ENCODE measurements at places on chromosomes 13 and 19.

DNA sequence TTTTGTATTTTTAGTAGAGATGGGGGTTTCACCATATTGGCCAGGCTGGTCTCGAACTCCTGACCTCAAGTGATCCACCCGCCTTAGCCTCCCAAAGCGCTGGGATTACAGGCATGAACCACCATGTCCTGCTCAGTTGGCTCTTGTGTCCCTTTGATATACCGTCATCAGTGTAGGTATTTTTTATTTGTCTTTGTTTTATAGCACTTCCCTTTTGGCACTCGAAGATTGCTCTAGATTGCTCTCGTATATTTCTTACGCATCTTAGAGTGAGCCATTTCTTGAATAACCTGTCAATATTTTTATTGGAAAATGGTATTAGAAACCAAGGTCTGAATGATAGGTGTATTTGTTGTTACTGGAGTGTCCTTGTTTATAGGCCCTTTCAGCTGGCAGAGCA, 9.4 kb downstream of the SETDB2 start:
- no peak for DNase-seq

DNA sequence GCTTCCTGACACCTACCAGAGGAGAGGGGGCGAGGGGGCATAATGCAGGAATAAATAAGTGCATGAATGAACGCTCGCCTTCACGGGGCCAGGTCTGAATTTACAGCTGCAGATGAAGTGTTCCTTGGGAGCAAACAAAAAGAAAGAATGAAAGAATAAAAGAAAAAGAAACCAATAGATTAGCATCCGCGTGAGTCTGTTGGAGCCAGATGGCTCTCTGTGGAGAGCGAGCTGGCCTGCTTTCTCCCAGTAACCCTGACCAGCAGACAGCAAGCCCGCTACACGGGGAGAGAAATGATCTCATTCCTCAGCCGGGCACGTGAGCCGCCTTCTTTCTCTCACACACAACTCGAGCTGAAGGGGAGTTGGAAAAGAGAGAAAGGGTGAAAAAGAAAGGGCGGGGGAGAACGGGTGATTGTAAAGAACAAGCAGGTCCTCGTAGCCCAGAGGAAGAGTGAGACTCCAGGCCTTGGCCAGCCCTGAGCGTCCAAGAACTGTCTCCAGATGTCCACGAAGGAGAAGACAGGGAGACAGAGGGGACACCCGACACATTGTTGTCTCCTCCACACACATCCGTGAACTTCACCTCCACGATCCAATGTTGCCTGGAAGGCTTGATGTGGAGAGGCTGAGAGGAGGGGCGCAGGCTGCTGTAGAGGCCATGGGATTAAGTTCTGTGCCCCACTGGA, 81.4 kb downstream of the RNASEH2B start:
- no peak for DNase-seq

- DNase-seq: peak; percentile 79
These were observed 11.0 kb downstream of the FUZ start for GRCh38 chr19:49801966-49802661.

- no peak for DNase-seq
These were observed 17.3 kb downstream of the CKM start for GRCh38 chr19:45305421-45305820.

GRCh38 chr13:32051156-32051555, 19.6 kb downstream of the FRY start:
- no peak for DNase-seq

DNA sequence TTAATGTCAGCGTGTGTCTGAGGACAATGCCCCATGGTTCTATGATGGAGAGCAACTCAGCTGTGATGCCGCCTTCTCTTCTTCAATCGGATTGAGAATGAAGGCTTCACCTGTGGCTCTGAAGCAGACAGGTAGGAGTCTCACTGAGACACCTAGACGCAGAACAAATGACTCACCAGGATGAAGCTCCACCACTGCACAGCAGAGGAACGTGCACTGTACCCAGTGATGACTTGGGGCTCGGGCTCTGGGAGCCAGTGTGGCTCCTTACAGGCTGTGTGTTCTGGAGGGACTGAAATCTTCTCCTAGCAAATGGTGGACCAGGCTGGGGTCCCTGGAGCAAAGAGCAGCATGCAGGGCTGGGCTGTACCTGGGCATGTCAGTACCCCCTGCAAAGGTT, 44.0 kb downstream of the CCDC70 start:
- DNase-seq: no peak

DNA sequence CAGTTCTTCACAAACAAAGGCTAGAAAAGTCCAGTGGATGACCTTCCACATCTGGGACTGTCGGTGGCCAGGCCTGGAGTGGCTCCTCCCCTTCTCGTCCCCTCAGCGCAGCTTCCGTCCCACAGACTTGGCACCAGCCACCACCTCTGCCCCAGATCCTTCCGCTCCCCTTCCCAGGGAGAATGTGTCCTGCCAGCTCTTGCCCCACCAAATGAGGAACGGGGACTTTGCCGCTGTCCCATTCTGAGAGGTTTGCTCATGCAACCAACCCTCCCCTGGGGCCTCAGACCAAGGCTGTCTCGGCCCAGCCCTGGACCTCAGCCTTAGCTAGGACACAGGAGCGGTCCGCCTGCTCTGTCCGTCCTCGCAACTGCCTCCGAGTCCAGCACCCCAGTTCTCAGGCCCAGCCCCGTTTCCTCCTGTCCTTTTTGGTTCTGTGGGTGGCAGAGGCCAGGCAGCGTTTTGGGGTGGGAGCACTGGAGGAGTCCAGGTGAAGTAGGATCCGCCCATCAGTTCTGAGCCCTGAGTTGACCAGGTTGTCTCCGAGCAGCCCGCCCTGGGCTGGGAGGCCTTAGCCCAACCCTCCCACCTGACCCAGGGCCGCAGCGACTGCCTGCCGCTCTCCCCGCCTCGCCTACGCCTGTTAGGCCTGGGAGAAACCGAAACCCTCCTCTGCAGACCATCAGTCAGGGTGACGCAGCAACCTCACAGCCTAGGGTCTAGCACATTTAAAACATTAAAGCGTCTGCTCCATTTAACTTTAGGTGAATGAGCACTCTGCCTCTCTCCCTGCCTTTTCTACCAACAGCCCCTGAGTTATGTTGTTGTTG, 284.3 kb downstream of the FOXO1 start:
- no peak for DNase-seq

DNA sequence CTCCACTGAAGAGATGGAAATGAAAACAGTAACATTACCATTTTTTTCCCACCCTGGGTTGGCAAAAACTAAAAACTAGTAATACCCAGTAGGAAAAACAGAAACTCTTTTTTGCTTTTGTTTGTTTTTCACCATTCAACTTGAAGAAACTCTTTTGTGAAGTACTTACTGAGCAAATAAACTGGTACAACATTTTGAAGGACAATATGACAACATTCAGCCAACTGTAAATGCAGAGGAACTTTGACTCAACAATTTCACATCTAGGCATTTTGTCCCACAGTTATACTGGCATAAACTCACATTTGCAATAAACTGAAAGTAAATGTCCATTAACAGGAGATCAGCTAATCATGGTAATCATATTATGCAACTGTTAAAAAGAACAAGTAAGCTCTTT, 152.5 kb downstream of the RNF17 start:
- DNase-seq: no peak

- no peak for DNase-seq
These were observed 4.2 kb downstream of the VMAC start for GRCh38 chr19:5908773-5909442.

- DNase-seq: no peak
These were observed 165.5 kb downstream of the TBC1D4 start for GRCh38 chr13:75316427-75316826.

GRCh38 chr13:90197722-90198121, 1149.8 kb upstream of the MIR17HG start:
- DNase-seq: no peak

DNA sequence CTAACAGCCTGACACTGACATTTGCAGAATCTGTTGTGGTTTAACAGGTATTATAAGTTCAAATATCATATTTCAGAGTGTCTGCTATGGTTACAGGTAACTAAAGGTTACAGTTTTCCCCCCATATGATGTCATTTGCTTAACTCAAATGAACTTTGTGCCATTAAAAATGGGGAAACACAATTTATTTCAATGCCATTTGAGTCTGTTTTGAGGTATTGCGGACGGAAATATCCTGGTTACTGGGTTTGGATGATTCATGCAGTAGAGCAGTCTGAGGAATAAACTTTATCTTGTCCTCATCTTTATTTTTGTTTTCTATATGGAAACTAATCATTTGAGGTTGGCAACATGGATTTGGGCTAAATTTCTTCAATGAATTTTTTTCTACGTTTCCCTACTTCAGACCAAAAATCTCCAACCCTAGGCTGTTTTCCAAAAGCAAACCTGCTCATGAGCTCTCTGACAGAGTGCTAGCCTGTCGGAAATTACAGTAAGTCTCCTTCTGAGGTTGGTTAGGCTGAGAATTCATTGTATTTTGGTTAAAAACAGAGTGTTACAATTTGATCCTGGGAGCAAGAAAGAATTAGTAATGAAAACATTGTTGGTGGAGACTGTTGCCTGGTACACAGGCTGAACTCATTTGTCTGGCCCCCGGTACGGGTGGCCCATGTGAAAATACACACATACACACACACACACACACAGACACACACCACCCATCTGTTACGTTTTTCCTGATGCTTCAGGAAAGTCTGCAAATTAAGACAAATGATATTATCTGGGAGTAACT, 66.1 kb downstream of the AKAP11 start:
- DNase-seq: no peak

- no peak for DNase-seq
These were observed 81.1 kb downstream of the CHST8 start for GRCh38 chr19:33702606-33703437.

- DNase-seq: no peak
These were observed 74.5 kb upstream of the ANKRD10 start for GRCh38 chr13:110989331-110989730.

- DNase-seq: no peak
These were observed 33.7 kb downstream of the GATAD2A start for GRCh38 chr19:19439176-19439482.

DNA sequence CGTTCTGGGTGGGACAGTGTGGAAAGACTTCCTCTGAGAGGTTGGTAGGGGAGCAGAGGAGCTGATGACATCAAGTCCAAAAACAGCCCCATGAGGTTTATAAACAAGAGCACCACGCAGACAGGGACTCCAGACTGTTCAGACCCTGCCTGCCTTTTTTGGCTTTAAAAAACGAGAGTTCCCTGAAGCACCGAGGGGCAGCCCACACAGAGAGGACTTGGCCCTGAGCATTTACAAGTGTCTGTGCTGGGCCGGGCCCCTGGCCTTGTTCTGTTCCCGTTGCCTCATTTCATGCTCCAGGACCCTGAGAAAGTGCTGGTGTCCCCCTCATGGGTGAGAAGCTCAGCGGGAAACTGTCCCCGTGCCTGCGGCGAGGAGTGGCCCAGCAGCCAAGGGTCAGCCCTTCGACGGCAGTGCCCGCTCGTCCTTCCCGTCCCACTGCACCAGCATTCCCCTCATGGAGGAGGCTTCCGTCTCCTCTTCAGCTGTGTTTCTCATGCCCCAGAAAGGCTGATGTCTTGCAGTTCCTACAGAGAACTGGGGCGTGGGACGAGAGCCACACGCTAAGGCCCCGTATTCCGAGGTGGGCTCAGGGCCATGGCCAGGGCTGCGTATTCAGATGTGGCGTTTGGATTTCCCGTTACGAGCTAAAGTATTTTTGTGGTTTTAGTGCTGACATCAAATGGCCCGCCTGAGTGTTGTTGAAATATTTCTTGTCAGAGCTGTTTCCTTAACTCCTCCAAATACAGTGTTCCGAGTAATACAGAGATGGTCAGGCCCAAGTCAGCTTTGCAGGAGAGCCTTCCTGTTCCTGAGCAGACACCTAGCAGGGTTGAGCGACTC, 93.5 kb downstream of the ATP11A start:
- no peak for DNase-seq

DNA sequence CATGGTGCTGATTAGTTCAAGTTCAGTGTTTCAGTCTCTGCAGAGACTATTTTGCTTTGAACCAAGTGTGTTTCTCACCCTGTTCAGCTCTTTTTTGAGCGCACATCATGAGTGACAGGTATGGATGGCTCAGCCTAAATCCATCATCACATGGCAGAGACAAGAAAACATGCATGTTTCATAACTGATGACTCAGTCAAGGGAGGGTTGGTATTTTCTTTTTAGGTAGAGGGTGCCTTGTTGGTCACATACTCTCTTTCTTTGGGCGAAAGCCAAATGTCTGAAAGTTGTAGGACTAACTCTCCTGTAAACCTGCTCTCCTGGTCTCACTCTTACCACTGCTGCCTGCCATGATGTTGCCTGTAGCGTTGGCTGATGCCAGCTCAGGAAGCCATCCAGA, 48.1 kb upstream of the RAP2A start:
- no peak for DNase-seq

DNA sequence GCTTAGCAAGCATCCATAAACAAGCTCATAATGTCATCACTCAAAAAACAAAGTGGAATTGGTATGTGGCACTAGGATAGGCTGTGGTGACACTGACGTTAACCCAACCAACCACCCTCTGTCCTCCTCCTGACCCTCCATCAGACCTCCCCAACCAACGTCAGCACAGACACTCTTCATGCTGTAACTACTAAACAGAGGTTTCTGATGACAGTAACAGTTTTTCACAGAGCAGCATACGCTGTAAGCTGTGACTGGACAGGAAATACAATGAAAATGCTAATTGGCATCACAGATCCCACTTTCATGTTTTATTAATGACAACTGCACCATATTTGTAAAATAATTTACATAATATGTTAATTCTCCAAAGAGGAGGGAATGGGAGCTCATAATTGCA, 238.0 kb downstream of the IRS2 start:
- no peak for DNase-seq

- peak; percentile 30 for DNase-seq
These were observed 1529.3 kb upstream of the SLC10A2 start for GRCh38 chr13:104595511-104595910.

DNA sequence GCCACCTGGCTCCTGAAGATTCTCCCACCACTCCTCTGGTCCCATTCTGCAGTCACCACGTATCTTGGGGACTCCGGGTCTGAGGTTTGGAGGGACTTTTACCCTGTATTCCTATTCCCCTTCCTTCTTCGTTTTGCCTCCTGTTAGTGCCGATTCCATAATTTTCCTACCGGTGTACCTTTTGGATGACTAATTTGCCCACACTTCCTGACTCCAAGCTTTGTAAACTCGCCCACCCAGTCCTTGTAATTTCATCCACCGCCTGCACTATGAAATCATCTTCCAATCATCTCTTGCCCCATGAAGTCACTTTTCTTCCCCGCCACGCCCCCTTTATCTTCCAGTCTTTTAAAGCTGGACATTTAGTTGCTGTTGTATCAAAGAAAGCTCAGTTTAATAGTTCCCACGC, 572 bp downstream of the UCHL3 start:
- no peak for DNase-seq

DNA sequence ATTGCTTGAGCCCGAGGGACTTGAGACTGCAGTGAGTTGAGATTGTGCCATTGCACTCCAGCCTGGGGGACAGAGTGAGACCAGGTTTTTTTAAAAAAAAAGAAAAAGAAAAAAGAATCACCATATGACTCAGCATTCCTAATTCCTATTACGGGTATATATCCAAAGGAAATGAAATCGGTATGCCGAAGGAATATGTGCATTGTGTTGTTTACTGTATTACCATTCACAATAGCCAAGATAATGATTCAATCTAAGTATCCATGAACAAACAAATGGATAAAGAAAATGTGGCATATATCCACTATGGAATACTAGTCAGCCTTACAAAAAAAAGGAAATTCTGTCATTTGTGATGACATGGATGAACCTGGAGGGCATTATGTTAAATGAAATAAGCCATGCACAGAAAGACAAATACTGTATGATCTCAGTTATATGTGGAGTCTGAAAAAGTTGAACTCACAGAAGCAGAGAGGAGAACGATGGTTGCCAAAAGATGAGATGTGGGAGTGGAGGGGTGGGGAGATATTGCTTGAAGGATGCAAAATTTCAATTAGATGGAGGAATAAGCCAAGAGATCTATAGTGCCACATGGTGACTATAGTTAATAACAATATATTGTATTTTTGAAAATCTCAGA, 4.3 kb upstream of the KL start:
- no peak for DNase-seq
